Brain pericyte (primary cell): ENCODE measurements at places on chromosomes 4 and X.

DNA sequence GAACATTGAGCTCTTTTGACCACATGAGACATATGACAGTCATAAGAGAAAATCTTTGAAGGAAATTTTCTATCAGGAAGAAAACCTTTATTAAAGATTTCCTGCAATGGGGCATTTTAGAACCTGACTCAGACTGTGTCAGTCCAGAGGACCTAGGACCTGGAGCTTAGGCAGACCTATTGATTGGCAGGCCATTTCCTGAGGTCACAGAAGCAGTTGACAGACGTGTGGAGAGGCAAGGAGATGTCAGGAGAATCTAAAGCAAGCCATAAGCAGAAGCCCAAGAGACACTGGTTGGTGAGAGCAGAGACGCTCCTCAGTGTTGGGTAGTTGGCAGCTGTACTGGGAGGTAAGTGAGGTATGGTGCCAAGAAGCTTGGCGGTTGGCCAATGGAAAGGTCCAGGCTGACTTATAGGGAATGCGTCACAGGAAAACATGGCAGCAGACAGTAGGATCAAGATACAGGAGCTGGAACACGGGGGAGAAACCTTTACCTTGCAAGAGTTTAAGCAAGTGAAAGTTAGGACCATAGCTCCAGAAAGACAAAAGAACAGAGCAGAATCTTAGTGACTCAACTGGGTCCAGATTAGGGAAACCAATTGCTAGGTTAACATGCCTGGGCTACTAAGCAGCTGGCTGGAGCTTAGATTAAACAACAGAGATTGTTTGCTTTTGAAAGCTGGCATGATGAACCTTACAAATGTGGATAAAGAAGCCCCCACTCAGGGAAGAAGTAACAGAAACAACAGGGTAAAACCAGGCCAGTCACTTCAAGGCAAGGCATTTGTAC is 18.6 kb downstream of the PALLD start:
- DNase-seq: no peak

GRCh38 chr4:37890801-37891259 is at the start of gene TBC1D1:
Gene TBC1D1 (plus strand): TSS chr4:37891084. CDS start chr4:37902096, 11,012 bp downstream.
- no peak for DNase-seq

DNA sequence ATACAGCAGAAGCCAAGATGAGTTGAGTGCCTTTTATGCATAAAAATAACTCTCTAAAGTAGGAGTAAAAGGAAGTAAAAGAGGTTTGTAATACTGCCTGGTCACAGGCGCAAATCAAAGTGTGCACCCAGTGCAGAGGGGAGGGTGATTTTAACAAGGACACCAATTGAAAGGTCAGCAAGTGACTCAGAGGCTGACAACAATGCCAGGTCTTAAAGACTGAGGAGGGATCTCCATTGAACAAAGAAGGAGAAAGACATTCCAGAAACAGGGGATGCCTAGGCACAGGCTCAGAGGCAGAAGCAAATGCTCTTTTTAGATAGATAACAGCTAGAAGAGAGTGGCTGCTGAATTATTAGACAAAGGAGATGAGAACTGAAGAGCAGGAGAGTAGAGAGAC is 297.4 kb upstream of the VCX start:
- DNase-seq: no peak

GRCh38 chr4:108965016-108965415 is 202.2 kb upstream of the ETNPPL start:
- DNase-seq: no peak

GRCh38 chr4:40662962-40663604 is 33.4 kb upstream of the RBM47 start:
- peak; percentile 17 for DNase-seq

GRCh38 chr4:71456841-71457240 is 118.0 kb downstream of the SLC4A4 start:
- peak; percentile 73 for DNase-seq

DNA sequence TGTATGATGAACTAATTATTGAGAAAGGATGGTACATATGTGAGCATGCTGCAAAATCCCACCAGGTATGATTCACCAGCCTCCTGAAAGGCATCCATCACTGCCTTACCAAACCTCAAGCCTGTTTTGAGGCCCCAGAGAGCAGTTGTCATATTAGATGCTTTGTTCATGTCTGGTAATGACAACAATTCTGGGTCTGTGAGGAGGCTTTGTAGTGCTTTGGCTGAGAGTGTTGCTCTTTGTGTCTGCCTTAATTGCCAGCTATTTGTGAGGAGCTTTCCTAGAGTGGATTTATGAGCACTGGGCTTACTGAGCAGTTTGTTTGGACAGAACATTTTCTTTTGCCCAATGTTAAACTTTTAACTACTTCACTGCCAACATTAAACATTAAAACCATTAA is 69.2 kb downstream of the HEPH start:
- DNase-seq: no peak

- DNase-seq: no peak
These were observed 16.8 kb downstream of the POLR2B start for GRCh38 chr4:56995525-56995924.

DNA sequence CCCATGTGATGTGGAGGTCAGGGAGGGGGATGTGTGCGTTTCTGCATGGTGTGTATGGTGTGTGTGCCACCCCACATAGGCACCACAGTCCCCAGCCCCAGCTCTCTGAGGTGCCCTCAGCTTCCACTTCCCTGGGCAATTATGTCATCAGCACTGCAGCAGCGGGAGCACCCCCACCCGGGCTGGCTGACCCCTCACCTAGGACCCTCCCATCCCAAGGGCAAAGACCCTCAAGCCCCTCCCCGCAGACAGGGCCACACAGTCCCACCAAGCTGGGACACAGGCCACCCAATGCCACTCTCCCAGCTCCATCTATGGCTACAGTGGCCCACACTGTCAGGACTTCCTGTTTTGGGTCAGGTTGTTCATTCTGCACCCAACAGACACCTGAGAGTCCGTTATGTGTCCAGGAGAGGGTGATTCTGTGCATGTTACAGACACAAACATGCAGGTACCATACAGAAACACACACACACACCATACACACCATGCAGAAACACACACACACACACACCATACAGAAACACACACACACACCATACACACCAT is 75.2 kb downstream of the JAKMIP1 start:
- no peak for DNase-seq

DNA sequence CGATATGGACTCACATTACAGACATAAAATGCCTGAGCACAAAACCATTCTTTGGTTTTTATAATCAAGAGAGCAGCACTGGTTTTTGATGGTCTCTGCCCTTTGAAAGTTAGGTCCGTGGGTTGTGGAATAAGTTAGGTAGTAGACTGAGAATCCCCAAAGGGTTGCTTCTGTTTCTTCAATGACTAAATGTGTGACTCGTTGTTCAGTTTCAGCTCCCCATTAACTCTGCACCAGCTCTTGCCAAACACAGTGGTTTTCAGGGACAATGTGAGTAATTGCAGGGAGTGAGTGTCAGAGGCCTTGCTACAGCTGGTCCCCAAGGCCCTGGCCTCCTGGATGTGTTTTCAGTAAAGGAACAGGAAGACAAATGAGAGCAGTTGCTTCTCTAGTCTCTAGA is 24.8 kb downstream of the SMIM20 start:
- DNase-seq: no peak

DNA sequence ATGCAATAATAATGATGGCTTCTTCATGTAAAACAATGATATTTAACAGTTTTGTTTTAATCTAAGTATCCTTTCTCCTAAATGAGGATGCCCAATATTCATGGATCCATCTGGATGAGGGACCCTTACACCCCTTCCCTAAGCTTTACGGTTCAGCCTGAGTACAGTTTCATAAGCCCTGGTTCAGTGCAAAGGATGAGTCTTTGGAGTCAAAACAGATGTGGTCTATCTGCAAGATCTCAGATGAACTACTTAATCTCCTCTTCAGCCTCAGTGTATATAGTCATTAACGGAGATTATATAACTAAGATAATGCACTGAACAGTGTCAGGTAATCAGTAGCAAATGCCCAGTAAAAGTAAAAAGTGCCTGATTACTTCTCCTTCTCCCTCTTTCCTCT is 22.1 kb downstream of the ANXA5 start:
- DNase-seq: no peak

GRCh38 chr4:13481569-13481968 is 2.6 kb downstream of the RAB28 start:
- no peak for DNase-seq

- no peak for DNase-seq
These were observed 91.1 kb downstream of the PPP3CA start for GRCh38 chr4:101256222-101256621.

DNA sequence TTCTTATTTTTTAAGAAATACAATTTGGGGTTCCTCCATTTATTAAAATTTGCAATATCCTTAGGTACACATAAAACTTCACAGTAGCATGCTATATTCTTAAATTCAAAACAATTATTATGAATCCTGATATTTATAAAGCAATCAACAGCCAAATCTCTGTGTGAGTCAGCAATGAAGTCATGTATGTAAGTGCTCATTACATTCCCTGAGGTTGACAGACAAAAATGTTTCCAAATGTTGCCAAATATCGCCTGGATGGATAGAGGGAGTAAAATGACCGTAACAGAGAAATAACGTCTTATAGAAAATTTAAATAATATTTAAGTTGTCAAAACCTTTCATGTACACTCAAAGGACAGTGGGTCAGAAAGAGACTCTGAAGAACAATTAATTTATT is 220.0 kb downstream of the PCDH18 start:
- no peak for DNase-seq

DNA sequence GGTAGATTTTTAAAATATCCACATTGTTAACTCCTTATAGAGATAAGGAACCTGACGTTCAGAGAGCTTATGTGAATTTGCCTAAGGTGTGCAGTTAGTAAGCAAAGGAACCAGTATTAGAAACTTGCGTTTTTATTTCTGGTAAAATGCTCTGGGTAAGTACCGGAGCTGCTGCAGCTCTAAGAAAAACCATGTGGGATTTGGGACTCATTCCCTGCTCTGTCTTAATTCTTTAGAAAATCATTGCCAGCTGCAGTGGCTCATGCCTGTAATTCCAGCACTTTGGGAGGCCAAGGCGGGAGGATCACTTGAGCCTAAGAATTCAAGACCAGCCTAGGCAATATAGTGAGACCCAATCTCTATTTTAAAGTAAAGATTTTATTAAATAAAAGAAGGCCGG is 5.8 kb downstream of the CCKAR start:
- DNase-seq: no peak

DNA sequence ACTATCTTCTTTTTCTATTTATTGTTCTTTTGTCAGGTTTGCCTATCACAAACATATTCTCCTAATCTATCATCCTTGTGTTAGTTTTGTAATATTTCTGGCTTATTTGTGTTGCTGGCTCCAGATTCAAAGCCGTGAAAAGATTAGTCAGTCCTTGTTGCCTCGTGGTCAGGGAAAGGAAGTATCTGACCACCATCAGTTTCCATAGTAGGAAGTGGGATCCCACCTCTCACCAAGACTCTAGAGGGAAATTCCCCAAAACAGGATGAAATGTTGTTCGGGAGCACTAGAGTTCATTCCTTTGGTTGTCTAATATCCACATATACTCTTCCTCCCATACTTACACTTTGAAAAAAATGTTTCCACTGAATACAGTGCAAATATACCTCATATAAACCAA is 131.0 kb upstream of the HUWE1 start:
- DNase-seq: no peak

DNA sequence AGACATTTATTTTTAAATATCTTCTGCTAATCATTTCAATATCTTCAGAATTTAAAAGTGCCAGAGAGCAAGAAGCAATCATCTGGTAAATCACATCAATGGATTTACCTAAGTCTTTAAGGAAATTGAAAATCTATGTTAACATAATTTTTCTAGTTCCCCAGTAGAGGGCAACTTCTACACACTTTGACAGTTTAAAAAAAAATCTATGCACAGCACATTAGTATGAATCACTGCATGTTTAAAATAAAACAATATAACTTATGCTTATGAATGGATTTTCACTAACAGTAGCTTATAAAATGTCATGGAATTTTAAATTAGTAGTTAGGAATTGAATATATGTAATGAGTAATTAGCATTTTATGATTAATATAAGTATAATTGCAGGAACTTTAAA is 126.5 kb downstream of the REELD1 start:
- no peak for DNase-seq

- DNase-seq: no peak
These were observed 67.0 kb downstream of the UCHL1 start for GRCh38 chr4:41323706-41324105.

DNA sequence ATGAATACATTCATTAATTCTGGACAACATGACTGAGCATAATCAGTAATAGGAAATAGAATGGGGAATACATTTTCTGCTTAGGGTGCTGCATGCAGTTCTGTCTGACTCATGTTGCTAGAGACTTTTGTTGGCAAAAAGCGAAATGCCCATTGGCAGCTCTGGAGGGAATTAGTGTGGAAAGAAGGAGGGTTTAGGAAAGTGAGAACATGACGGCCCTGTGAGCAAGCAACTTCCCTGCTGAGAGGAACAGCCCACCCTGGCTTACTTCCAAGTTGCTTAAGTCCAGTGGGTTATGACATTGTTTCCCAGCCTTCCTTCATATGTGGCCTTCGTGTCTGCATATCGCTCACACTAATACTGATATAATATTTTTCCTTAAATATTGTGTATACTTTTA is 13.8 kb downstream of the MAD2L1 start:
- DNase-seq: peak; percentile 88

DNA sequence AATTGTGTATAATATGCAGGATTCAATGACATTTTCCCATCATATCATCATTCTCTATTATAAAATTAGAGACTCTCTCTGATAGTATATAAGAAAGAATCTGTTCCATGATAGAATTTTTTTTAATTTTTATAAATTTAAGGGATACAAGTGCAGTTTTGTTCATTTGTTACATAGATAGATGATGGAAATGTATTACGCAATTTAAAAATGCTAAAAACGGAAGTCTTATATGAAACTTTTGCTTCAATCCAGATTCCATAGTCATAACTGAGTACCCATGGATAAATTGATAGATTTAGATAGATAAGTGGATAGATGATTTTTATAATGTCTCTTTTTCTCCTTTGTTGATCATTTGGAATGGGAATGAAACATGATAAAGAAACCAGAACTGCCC is 24.9 kb upstream of the MAGEB2 start:
- DNase-seq: no peak

DNA sequence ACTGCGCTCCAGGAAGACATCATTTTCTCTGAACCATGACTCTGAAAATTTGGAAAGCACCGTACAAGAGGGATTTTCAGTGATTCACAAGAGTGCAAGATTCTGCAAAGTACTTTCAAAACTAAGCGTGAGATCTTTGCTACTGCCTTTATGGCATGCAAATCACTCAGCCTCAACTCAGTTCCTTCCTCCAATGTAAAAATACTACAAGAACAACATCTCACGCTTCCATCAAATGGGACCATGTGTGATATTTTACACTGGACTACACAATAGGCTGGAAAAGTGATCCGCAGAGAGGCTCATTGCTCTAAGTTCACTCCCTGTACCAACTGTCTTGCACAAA is 674 bp upstream of the IL15 start:
- DNase-seq: no peak
